ENCODE measurements at places on chromosomes 6 and 20. TPM values are rescaled to one million over a fixed set of nuclear protein-coding genes. Genes with fewer than 3 reads are reported as not detected.

- no peak for DNase-seq
Observed at GRCh38 chr6:159052720-159053119, 7.9 kb upstream of the TAGAP start.

GRCh38 chr6:26249707-26249956 is 115.4 kb upstream of the BTN3A2 start:
- no peak for DNase-seq

DNA sequence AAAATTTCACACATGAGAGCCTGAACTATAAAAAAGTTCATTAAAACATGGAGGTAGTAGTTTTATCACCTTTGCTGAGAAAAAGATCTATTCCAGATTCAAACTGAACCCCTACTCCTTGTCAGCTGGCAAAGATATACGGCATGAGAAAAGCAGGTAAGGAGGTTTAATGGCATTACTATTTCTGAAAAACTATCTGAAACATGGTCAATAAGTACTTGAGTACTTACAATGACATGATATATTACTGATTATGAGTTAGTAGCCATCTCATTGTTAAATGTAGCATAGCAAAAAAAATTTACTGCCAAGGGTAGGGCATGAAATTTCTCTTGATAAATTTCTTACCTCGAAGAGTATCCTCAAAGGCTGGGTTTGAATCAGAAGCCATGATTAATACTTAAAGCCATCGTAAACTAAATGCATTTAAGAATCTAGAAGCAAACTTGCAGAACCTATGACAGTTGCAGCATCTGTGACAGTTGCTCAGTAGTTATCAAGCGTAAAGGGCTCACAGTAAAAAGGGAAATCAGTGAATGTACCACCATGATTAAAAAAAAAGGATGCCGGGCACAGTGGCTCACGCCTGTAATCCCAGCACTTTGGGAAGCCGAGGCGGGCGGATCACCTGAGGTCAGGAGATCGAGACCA is 8.7 kb downstream of the SLC17A5 start:
- no peak for DNase-seq

DNA sequence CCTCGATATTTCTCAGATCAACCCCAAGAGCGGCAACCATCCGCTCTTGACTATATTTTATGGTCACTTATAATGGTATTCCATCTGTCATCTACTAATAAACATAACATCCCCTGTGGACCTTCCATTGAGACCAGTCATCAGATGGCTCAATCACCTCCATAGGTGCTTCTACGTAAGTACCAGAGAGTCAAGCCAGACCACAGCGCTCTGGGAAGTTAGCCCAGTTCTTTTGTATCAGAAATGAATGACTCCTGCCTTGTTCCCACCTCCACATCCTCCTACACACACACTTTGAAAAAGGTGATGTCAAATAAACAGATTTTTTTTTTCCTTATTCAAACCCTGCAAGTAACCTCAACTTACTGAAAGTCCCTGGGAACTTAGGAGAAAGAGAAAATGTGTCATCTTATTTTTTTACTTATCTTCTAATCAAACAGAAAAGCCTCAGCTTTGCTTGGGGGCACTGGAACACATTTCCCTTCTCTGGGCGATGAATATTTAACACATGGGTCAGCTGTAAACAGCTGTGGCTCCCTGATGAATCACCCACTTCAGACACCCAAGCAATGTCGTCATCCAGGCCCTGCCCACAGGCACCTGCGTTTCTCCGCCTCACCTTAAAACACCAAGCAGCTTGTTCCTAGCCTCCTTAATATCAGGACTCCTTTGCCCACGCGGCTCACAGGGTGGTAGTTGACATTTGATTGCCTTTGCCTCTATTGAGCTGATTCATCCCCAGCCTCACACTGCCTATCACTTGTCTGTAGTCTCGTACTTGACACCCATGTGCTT is 121.4 kb upstream of the LY86 start:
- DNase-seq = no peak

GRCh38 chr6:7112741-7113313 is 5.1 kb downstream of the RREB1 start:
- no peak for DNase-seq

DNA sequence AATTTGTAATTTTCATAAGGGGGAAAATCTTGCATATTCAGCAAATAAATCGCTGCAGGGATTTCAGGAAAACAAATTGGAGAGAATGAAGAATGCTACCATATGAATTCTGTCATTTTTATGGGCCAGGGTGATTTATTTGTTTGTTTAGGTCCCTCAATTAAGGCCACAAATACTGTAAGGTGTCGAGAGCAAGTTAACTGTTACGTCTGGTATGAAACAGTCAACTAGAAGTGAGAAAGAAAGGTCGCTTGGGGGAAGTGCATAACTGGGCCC is 166.9 kb upstream of the TSHZ2 start:
- DNase-seq = no peak

DNA sequence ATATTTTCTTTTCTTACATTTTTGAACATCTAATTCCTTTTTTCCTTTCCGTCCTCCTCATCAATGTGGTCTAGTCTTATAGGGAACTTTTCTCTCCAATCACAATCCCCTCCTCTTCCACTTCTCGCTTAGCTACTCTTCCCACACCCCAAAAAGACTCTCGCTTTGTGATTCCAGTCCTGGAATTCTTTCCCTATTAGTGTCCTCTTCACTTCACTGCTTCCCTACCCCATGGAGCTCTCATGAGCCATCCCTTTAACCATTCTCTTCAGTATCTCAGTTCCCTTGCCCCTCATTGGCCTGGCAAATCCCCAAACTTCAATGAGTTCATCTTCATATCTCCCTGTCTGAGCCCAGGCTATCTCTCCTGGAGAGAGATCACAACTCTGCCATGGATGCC is 55.3 kb upstream of the CEP85L start:
- DNase-seq = no peak

DNA sequence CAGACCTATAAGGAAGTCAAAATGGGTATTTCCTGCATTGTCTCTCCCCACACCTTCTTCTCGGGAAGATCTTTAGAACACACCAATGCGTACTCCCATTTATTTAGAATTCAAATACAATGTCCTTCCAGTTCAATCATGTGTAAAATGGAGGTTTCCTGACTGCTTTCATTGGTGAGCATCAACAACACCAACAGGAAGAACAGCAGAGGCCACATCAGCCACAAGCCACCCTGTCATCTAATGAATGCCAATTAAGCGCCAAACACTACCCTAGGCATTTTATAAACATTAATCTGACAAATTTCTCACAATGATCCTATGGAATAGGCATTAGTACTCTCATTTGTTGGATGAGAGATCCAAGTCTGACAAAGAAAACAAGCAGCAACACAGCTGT is 68.4 kb upstream of the SMLR1 start:
- no peak for DNase-seq

Gene LIN28B
- total RNA-seq = 22.3 TPM

- DNase-seq = no peak
Observed at GRCh38 chr6:16544006-16544405, 217.3 kb downstream of the ATXN1 start.

GRCh38 chr20:54221353-54221752 is 13.5 kb downstream of the PFDN4 start:
- DNase-seq = no peak

Gene BMP2
- 17.9 TPM for total RNA-seq

- DNase-seq = no peak
Observed at GRCh38 chr20:38094373-38094891, 60.9 kb downstream of the RPRD1B start.

DNA sequence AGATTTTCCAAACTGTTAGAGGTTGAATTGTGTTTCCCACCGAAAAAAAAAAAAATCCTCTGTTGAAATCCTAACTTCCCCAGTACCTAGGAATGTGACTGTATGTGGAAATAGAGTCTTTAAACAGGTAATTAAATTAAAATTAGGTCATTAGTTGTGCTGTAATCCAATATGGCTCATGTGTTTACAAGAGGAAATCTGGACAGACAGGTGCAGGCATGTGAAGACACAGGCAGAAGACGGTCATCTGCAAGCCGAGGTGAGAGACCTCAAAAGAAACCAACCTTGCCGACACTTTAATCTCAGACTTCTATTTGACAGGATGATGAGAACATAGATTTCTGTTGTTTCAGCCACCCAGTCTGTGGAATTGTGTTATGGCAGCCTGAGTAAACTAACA is 28.6 kb upstream of the EZR start:
- no peak for DNase-seq

- no peak for DNase-seq
Observed at GRCh38 chr6:31952140-31952805, 6.4 kb downstream of the CFB start.

Gene OR2H1
- total RNA-seq = not detected

- DNase-seq = no peak
Observed at GRCh38 chr20:8395956-8396355, 263.9 kb downstream of the PLCB1 start.

DNA sequence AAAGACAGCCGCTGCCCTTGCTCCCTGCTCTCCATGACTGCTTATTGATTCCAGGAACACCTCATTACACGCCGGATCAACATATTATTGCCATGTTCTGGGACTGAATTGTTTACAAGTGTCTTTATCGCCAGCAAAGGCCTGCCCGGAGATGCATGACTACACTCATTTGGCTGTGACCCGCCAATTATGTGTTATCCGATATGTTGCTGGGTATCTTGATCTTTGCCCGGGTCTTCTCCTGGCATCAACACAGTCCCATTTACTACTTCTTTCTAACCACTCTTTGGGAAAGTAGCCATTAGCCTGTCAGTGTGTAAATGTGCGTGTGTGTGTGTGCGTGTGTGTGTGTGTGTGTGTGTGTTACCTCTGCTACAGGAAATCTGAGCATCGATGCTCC is 15.4 kb downstream of the LINC00237 start:
- DNase-seq = no peak

DNA sequence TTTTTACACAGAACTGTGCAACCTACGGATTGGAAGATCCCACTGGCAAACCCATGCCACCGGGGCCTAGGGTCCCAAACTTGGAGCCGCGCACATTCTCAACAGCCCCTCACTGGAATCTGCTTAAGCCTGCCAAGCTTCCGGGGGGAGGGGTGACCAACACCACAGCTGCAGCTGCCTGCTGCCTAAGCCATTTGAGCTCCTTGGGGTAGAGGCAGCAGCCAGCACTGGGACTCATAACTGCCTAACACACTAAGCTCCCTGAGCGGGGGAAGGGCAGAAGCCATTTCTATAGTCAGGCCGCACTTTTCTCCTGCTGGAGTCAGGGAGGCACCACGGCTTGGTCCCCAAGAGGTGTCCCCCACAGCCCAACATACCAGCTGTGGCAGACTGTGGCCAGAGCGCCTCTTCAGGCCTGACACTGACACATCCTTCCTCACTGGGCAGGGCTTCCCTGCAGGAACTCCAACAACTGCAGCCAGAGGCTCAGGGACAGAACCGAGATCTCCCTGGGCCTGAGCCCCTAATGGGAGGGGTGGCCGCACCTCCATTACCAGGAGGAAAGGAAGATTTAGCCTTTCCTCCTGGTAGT is 270.3 kb upstream of the ECI2 start:
- DNase-seq = no peak

DNA sequence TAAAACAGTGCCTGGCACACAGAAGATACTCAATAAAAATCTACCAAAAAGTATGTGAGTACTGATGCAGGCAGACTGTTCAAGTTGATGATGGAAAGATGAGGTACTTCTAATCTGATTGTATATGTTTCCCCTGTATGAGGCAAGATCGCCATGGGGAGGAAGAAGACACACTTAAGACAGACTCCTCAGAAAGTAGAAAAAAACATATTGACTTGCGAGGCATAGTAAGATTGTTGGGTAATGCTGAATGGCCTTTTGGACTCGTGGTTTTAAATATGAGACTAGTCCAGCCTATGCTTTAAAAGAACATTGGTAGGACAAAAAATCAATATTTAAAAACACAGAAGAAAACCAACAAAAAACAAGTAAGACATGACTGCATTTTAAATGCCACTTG is 72.6 kb downstream of the SHPRH start:
- DNase-seq = no peak

Gene COL20A1
- total RNA-seq = 0.36 TPM

DNA sequence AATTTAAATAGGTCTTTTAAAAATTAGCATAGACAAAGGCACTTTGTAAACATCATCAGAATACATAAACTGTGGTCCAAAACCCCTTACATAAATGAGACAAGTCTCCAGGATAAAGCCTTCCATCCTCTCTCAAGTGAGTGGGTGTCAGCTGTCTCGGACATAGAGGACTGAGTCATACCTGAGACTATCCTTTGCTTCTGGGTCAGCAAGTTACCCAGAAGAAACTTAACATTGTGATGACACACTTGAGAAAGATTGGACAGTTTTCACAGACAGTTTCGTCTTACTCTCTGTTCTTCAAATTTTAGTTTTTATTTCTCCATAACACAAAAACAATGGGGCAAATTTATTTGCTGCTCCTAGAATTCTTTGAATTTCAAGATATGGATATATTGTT is 838.0 kb downstream of the DHX35 start:
- no peak for DNase-seq

DNA sequence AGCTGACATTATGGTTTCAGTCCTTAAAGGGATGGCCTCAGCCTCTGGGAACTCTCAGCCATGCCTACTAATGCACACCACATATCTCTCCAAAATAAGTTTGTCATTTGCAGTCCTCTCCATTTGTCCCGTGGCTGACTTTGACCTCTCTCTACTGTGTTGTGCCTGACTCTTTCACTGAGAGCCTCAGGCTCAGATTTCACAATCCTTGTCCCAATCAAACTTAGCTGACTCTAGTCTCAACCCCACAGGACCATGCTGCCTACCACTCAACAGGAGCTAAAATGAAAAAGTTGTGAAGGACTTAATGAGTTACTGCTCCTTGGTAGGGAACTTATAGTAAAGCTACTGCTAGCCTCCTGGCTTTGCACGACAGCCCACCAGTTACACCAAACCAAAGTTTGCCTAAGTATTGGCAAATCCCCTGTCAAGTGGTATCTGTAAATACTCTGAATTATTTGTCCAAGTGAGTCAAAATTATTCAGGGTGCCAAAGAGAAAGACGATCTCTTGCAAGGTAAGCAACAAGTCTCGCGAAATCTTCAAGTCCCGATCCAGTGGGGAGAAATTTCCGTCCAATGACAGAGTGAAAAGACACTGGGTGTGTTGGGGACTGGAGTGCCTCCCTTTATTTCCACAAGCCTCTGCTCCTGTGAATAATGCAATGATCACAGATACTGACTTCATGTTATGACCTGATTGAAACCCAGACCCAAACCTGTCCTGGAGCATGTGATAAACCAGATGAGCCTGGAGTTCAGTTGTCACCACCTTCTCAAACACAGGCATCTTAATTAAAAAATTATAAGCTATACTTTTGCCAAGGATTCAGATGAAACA is 124.4 kb upstream of the FOXQ1 start:
- no peak for DNase-seq

Gene PHF3
- total RNA-seq = 46.7 TPM

- DNase-seq = no peak
Observed at GRCh38 chr6:71376830-71377229, 88.2 kb downstream of the OGFRL1 start.

DNA sequence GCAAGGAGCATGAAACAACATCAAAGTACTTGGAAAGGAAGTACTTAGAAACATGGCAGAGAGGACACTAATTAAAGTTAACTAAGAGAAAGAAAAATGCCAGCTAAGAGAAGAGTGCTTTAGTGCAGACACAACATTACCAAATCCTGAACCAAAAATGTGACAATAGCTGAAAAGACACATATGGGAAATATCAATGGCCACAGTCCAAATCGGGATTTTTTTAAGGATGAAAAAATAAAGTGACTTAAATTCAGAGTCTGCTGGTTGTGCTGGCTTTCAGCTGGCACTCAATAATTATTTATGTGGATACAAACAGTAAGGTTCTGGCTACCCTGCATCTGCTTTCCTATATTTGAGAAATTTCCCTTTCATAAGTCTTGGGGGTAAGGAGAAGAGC is 12.6 kb upstream of the DST start:
- DNase-seq = no peak

All from type B pancreatic cell (in vitro differentiated cells).